ENCODE measurements at places on chromosomes 1 and 21. TPM values are rescaled to one million over a fixed set of nuclear protein-coding genes. Genes with fewer than 3 reads are reported as not detected.

The NEGR1 gene
- polyA plus RNA-seq, result 1.4 TPM

The NHLH1 gene
- polyA plus RNA-seq, result 0.09 TPM

The RYR2 gene
- 1.2 TPM for polyA plus RNA-seq

The RGS13 gene
- 0.13 TPM for polyA plus RNA-seq

The S100A11 gene
- 11,944 TPM for polyA plus RNA-seq

Measured in esophagus (tissue), 2 donors.